Chondrocyte (in vitro differentiated cells): ENCODE measurements at places on chromosomes 1 and 21. TPM values are rescaled to one million over a fixed set of nuclear protein-coding genes. Genes with fewer than 3 reads are reported as not detected.

DNA sequence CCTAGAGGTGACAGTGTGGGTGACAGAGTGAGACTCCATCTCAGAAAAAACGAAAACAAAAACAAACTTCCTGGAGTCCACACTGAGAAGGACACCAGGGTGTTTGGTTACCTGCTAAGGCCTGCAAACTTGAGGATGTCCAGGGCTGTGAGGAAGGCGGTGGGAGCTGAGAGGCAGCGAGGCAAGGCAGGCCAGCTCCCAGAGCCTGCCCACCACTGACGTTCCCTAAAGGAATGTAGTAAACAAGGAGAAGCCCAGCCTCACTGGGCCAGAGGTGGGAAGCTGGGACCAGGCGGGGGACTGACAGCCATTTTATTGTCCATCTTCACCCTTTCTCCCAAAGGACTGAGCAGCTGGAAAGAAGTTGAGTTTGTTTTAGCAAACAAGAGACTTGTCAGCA lies 24.1 kb downstream of the SHISA4 start:
- DNase-seq: no peak
- H3K27me3 ChIP-seq: no peaks in the 10 kb centered on the region
- peak overlapping the region; percentile 54 for H3K27ac ChIP-seq
- H3K4me3 ChIP-seq: no peak overlapping the region

DNA sequence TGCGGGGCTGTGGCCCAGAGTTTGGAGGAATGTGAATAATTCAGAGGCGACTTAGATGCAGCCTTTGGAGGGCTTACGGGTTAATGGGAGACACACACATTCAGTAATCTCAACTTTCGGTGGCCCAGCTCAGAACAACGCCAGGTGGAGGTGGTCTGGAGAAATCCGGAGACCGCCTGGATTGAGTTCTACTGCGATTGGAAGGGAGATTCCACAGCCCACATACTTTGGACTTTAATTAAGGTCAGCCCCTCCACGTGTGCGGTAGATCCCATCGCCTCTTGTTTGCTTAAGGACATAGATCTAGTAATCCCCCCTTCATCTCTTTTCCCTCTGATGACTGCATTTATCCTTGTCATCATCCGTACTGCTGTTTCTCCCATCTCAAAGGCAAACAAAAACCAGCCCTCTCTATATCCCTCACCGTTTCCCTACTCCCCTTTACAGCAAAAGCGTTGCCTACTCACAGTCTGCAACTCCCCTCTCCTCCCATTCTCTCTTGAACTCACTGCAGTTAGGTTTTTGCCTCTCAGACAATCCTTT lies 720 bp upstream of the BSDC1 start:
- H3K36me3 ChIP-seq: no peaks in the 10 kb centered on the region
- peak overlapping the region; percentile 100 for H3K27ac ChIP-seq
- DNase-seq: no peak
- peak overlapping the region; percentile 99 for H3K4me3 ChIP-seq

DNA sequence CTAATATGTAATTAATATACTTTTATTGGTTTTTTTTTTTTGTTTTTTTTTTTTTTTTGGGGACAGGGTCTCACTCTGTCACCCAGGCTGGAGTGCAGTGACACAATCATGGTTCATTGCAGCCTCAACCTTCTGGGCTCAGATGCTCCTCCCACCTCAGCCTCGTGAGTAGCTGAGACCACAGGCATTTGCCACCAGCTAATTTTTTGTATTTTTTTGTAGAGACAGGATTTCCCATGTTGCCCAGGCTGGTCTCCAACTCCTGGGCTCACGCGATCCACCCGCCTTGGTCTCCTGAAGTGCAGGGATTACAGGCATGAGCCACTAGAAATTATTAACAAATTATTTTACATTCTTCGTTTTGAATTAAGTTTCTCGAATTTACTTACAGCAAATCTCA lies 16.8 kb upstream of the POGZ start:
- H3K36me3 ChIP-seq: no peaks in the 10 kb centered on the region
- H3K27ac ChIP-seq: no peak overlapping the region
- peaks cover 19% of the 10 kb centered on the region for H3K4me1 ChIP-seq

GRCh38 chr1:226371866-226372490 lies 35.9 kb downstream of the PARP1 start:
- no peak for DNase-seq
- no peak overlapping the region for H3K4me3 ChIP-seq
- no peak overlapping the region for H3K27ac ChIP-seq
- peaks cover 37% of the 10 kb centered on the region for H3K36me3 ChIP-seq
- H3K4me1 ChIP-seq: peaks cover 6% of the 10 kb centered on the region

- H3K27ac ChIP-seq: no peak overlapping the region
- H3K4me3 ChIP-seq: no peak overlapping the region
- no peaks in the 10 kb centered on the region for H3K36me3 ChIP-seq
These were observed 22.0 kb upstream of the ACBD6 start for GRCh38 chr1:180524160-180524914.

DNA sequence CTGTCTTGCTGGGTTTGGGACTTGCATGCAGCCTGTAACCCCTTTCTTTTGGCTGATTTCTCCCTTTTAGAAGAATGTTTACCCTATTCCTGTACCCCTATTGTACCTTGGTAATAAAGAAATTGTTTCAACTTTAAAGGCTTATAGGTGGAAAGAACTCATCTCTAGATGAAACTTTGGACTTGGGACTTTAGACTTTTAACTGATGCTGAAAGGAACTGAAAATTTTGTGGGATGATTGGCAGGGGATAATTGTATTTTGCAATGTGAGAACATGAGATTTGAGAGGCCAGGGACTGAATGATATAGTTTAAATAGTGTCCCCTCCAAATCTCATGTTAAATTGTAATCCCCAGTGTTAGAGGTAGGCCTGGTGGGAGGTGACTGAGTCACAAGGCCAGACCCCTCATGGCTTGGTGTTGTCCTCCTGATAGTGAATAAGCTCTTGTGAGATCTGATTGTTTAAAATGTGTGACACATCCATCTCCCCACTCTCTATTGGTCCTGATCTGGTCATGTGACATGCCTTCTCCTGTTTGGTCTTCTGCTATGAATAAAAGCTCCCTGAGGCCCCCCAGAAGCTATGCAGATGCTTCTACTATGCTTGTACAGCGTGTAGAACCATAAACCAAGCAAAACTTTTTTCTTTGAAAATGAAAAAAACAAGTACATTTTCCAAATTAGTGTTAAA lies 1621.3 kb upstream of the B3GALT2 start:
- peaks cover 6% of the 10 kb centered on the region for H3K4me1 ChIP-seq
- no peaks in the 10 kb centered on the region for H3K36me3 ChIP-seq
- H3K27ac ChIP-seq: no peak overlapping the region

DNA sequence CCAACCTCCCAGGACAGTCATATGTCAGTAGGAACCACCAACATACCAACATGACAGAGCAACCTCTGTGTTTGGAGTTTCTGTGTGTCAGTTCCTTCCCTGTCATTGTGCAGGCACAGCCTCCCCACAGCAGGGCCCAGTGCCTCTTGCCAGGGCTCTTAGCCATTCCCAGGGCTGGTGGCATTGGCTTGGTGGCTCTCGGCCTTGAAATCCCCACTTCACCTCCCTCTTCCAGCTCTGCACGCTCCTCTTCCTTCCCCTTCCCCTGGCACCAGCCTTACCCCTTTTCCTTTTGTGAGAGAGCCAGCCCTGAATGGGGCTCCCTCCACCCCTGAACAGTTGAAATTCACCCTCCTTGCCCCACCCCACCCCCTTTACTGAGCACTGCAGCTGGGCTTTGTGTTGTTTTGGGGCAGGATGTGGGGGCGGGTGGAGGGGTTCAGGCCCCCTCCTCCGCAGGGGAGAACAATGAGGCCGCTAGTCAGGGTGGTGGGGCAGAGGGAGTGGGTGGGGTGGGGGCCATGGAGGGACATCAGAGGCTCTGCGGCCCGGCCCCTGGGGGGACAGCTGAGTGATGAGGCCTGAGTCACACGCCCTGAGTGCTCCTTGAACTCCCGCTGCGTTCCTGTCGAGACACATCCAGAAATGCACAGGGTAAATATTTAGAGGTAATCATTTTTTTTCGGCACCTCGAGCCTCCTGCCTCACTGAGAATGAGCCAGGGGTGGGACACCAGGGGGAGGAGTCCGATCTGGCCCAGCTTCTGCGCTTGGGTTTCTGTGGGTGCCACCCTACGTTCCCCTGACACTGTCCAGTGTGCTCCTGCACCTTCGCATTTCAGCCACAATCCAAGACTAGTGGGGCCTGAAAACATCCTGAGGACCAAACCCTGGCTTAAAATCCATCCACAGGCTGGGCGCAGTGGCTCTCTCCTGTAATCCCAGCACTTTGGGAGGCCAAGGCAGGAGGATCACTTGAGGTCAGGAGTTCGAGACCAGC lies 28.6 kb downstream of the LGR6 start:
- peaks cover 3% of the 10 kb centered on the region for H3K27me3 ChIP-seq
- H3K4me3 ChIP-seq: no peak overlapping the region
- peaks cover 34% of the 10 kb centered on the region for H3K4me1 ChIP-seq
- no peaks in the 10 kb centered on the region for H3K36me3 ChIP-seq
- peak overlapping the region; percentile 71 for H3K27ac ChIP-seq

DNA sequence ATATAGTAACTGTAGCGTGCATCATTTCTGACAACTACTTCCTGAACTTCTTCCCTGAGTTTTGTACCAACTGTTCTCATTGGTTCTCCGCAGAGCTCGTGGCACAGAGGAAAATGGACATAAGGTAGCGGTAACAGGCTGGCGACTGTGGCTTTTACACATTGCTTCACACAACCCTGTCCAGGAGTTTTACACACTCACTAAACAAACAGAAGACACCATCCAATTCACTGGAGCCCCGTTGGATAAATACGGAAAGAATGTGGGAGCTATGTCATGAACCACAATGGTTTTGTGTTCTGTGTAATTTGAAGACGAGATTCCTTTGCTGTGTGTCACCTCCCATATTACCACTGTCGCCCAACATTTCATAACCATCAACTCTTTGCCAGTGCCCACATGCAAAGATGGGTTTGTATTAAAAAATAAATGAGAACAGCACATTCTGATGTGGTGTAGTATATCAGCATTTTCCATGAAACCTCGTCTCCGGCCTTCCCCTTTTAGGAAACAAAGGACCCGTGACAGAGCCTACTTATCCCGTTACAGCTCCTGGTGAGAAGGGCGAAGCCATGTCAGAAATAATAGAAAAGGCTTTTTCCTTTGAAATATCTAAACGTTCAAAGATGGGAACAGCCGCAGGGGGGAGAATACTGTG lies 47.4 kb upstream of the ENAH start:
- H3K4me1 ChIP-seq: peaks cover 59% of the 10 kb centered on the region
- H3K27me3 ChIP-seq: no peaks in the 10 kb centered on the region
- peak overlapping the region; percentile 97 for H3K27ac ChIP-seq
- DNase-seq: no peak

DNA sequence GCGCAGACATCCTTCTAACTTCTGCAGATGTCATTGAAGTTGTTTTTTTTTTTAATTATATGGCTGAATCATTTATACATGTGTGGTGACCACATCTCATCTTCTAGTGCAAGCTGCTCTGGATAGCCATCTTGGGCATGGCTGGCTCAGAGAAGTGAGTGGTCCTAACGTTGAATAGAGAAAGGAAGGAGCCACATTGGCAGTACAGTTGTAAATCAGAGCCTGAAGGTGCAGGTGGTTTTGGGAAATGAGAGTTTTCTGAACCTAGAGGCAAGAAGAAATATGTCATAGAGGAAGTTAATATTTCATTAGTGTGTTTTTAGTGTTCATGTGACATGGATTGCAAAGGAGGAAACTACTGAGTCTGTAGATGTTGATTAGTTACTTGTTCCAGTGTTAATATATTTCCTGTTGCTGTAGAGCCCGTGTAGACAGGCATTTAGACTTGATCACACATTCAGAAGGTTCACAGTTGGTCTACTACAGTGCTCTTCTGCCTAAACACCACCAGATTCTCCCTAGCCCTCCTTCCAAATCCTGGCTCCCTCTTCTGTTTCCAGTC lies 163.7 kb downstream of the ROR1 start:
- peak overlapping the region; percentile 66 for H3K27ac ChIP-seq
- H3K27me3 ChIP-seq: no peaks in the 10 kb centered on the region
- H3K36me3 ChIP-seq: peaks cover 2% of the 10 kb centered on the region
- H3K4me1 ChIP-seq: peaks cover 91% of the 10 kb centered on the region
- no peak for DNase-seq
- no peak overlapping the region for H3K4me3 ChIP-seq

- H3K27ac ChIP-seq: no peak overlapping the region
- H3K4me1 ChIP-seq: peaks cover 12% of the 10 kb centered on the region
- H3K4me3 ChIP-seq: no peak overlapping the region
- DNase-seq: no peak
- no peaks in the 10 kb centered on the region for H3K36me3 ChIP-seq
- H3K27me3 ChIP-seq: no peaks in the 10 kb centered on the region
These were observed 484.4 kb upstream of the ZRANB2 start for GRCh38 chr1:71565262-71565661.

GRCh38 chr1:177897281-177897997 lies 72.4 kb downstream of the SEC16B start:
- H3K36me3 ChIP-seq: no peaks in the 10 kb centered on the region
- no peak overlapping the region for H3K4me3 ChIP-seq

GRCh38 chr1:9671377-9672140 lies 20.0 kb downstream of the PIK3CD start:
- no peaks in the 10 kb centered on the region for H3K27me3 ChIP-seq
- H3K36me3 ChIP-seq: no peaks in the 10 kb centered on the region
- no peak overlapping the region for H3K4me3 ChIP-seq

- H3K27ac ChIP-seq: peak overlapping the region; percentile 68
- no peaks in the 10 kb centered on the region for H3K27me3 ChIP-seq
- H3K4me1 ChIP-seq: peaks cover 37% of the 10 kb centered on the region
These were observed 66.3 kb upstream of the DIRAS3 start for GRCh38 chr1:68116643-68117235.

DNA sequence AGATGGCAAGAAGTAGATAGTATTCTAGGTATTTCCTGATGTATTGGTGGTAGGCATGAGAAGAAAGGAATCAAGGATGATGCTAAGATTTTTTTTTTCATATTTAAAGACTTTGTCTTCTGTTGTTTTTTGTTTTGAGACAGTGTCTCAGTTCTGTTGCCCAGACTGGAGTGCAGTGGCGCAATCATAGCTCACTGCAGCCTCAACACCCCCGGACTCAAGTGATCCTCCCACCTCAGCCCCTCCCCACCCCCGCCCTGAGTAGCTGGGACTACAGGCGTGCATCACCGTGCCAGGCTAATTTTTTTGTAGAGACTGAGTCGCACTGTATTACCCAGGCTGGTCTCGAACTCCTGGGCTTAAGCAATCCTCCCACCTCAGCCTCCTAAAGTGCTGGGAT lies 2.8 kb upstream of the CAPZB start:
- no peaks in the 10 kb centered on the region for H3K27me3 ChIP-seq
- H3K36me3 ChIP-seq: peaks cover 7% of the 10 kb centered on the region
- peaks cover 30% of the 10 kb centered on the region for H3K4me1 ChIP-seq
- no peak for DNase-seq

DNA sequence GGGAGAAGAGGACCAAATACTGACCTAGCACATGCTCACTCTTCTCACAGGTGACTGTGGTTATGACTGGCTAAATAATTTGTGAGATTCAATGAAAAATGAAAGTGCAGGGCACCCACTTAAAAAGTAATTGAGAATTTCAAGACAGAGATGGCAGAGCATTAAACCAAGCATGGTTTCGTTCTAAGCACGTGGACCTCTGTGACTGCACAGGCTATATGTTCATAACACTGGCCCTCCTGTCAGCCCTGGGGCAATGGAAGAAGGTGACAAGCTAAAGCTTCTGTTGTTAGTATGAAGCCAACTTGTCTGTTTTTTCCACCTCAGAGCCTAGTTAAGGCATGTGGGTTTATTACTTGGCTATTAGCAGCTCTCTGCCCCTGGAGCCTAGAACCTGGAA lies 130.9 kb downstream of the FASLG start:
- no peaks in the 10 kb centered on the region for H3K4me1 ChIP-seq
- no peak overlapping the region for H3K27ac ChIP-seq
- no peak for DNase-seq
- no peaks in the 10 kb centered on the region for H3K36me3 ChIP-seq

The TRIM17 gene
- 0.28 to 0.35 TPM in 2 of 3 replicates, not detected in the other for total RNA-seq

The SFN gene
- not detected in 3 replicates for total RNA-seq

The LCE1B gene
- total RNA-seq: not detected in 3 replicates

The TDRD10 gene
- 0.17 TPM in 1 of 3 replicates, not detected in the others for total RNA-seq

The STRIP1 gene
- 40.2 to 45.6 TPM (median 41.4 TPM) in 3 replicates for total RNA-seq
